Ovary (tissue), 10 donors: ENCODE measurements at places on chromosomes 12 and 14. TPM values are rescaled to one million over a fixed set of nuclear protein-coding genes. Genes with fewer than 3 reads are reported as not detected.

GRCh38 chr12:114933428-114934160 is 249.6 kb upstream of the TBX3 start:
- no peak for DNase-seq

- DNase-seq, result no peak
Observed at GRCh38 chr12:24798335-24798734, 150.6 kb downstream of the BCAT1 start.

GRCh38 chr14:82710267-82710841 is 1176.7 kb upstream of the SEL1L start:
- DNase-seq, result peak; percentile 51

DNA sequence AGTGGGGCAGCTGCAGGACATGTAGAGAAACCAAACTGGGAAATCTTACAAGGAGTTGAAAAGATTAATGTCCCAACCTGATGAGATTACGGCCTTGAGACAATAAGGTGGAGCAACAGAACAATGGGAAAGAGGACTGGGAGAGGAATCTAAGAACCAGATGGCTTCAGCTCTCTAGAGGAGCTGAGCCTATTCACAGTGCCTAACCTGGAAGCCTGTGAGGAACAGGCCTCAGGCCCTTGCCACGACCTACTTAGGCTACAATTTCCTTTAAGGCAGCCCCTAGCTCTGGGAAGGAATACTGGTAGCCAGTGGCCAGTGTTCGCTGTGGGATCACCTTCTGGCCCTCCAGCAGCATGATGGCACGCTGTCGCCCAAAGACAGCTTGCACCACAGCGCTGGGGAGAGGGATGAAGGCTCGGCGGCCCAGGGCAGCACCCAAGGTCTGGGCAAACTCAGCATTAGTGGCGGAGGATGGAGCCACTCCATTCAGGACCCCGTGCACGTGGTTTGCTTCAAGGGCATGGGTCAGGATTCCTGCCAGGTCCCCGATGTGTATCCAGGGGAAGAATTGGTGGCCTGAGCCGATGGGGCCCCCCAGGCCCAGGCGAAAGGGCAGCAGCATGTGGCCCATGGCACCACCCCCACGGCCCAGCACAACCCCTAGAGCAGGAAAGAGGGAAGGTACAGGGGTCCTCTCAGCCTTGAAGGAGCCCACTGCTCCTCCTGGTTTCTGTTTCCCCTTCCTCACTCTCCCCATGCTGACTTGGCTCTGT is 2.6 kb downstream of the SDR39U1 start:
- DNase-seq, result peak; percentile 57

DNA sequence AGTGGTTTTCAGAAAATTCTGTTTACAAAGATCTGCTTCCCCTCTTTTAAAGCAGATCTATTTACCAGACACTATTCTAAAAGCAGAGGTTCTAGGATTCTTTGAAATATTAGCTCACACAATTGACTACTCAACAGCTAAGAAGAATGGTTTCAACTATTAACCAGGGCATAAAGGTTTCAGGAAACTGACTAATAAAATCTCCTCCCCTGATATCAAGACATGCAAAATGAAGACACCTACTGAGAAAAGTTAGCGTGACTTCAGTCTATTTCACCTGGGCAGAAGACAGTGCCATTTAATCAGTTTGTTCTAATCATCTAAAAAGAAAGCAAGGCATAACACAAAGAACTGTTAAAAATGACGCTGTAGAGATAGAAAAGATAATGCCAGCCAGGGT is 22.2 kb downstream of the DAD1 start:
- no peak for DNase-seq

DNA sequence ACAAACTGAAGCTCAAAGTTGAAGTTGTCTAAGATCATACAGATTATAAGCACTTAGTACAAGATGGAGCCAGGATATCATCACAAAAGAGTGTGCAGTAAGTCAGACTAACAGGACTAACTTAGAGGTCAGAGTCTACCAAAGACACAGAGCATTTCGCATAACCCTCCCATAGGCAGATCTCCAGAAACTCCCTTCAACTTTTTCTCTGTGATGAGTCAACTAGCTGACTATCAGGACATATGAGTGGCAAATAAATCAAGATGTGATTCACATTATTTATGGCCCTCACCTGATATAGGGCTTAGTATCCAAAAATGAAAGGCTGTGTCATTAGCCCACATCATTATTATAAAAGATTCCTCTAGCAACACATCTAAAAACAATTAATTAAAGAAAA is 484.6 kb downstream of the GALC start:
- DNase-seq, result no peak

DNA sequence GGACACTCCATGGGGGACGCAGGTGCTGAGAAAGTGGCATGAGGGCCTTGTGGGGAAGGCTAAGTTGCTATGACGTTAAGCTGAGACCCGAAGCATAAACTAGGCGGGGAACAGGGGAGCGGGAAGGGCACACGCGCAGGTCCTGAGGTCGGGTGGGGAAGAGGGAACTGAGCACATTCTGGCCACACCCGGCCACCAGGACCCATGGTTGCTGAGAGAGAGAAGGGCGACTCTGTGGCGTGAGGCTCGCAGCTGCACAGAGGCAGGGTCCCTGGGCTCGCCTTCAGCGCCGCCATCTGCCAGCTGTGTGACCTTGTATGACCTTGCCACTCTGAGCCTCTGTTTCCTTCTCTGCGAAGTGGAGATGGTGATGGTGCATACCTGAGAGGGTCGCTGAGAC is 182.5 kb downstream of the PHETA1 start:
- no peak for DNase-seq

Gene MSRB3
- 21.1 TPM for polyA plus RNA-seq
